ENCODE measurements at places on chromosomes 2 and 18.

DNA sequence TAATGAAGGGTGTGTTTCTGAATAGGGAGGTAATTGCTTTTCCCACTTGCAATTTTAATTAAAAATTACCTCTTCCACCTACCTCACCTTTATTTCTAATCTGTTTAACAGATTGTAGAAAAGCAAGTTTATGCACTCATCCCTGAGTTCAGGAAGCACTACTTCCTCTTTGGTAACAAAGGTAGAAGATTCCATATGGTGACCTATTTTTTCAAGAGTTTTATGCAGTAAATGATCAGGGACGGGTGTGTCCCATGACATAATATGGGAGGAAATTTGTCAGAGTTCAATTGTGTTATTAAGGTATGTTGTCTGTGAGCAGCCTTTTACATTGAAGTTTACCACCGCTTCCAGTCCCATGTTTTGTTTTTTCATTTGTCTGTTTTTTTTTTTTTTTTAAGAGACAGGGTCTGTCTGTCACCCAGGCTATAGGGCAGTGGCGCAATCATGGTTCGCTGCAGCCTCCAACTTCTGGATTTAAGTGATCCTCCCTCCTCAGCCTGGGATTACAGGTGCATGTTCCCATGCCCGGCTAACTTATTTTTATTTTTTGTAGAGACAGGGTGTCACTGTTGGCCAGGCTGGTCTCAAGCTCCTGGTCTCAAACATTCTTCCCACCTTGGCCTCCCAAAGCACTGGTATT is 68.2 kb downstream of the ASAP2 start:
- DNase-seq, result no peak

DNA sequence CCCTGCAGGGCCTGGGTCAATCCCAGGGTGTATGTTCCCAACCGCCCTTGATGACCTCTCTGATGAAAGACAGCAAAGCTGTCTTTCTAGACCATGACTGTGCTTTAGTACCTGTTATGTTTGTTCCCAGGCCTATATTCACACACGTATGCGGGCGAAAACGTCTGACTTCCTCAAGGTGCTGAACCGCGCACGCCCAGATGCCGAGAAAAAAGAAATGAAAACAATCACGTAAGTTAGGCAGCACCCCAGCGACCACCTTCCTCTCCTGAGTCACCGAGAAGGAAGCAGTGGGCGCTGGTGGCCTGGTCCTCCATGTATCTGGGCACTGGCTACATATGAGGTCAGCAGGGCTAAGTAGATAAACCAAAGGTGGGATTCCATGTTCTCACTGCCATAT is 11.1 kb upstream of the GPBAR1 start:
- DNase-seq, result no peak

GRCh38 chr2:3386448-3386958 is 7.0 kb downstream of the TRAPPC12 start:
- DNase-seq, result no peak

DNA sequence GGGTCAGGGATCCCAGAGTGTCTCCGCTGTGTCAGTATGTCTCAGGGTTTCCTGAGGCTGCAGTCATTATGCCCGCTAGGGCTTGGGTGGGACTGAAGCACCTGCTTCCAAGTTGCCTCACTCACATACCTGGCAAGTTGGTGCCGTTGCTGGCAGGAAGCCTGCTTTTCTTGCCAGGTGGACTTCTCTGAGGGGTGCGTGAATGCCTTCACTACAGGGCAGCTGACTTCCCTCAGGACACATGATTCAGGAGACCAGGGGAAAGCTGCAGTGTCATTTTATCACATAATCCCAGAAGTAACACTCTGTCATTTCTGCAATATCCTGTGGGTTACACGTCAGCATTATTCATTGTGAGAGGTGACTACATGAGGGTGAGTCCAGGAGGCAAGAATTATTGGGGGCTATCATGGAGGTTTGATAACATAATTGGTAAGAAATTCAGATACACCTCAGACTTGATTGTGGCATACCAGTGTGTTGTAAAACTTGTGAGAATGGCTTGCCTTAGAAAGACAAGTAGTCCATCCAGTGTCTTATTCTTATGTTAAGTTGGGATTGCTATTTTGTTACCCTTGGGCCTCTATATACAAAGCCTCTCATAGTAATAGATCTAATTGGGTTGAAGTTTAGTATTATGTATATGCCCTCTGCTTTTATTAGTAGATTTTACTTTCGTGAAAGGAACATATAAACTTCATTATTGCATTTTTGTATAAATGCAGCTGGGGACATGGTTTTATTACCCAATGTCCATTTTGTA is 44.1 kb downstream of the NEDD4L start:
- DNase-seq, result no peak

- DNase-seq, result no peak
These were observed 647.5 kb upstream of the SETBP1 start for GRCh38 chr18:44033144-44033701.

GRCh38 chr2:236915726-236916125 is 170.0 kb upstream of the COPS8 start:
- no peak for DNase-seq

DNA sequence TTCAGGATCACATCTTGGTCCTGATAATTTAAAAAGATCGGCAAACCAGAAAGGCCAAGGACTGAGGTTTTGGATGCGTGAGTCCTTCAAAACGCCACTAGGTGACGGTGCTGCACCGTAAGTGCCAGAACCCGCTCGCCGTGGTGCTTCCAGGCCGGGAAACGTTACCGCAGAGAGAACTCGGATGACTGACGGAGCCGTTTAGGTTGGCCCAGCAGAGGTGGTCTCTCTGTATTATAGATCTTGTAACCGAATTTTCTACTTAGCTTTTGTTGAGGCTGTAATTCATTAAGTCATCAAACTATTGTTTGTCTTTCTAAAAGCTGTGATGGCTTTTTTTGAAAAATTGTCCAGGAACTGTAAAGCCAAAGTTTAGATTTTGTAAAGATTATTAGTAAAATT is 39.8 kb upstream of the ADCYAP1 start:
- DNase-seq, result no peak

GRCh38 chr2:238092486-238093035 is 7.6 kb upstream of the ESPNL start:
- DNase-seq, result no peak

DNA sequence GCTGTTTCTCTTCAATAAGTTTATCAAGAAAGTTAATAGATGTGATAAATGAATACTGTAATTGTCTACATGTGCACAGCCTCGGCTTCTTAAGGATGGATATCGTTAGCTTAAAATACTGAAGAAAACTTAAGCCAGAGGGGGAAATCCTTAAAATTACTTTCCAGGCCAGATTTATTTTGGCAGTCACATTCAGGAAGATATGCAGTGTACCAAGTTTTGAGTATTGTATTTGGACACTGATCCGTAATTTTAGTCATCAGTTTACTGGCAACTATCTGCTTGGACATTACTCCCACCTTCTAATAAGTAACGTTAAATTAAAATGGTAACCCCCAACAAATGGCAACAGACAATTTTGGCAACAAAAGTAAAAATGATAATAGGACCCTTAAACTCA is 770.0 kb upstream of the ZEB2 start:
- DNase-seq, result no peak

DNA sequence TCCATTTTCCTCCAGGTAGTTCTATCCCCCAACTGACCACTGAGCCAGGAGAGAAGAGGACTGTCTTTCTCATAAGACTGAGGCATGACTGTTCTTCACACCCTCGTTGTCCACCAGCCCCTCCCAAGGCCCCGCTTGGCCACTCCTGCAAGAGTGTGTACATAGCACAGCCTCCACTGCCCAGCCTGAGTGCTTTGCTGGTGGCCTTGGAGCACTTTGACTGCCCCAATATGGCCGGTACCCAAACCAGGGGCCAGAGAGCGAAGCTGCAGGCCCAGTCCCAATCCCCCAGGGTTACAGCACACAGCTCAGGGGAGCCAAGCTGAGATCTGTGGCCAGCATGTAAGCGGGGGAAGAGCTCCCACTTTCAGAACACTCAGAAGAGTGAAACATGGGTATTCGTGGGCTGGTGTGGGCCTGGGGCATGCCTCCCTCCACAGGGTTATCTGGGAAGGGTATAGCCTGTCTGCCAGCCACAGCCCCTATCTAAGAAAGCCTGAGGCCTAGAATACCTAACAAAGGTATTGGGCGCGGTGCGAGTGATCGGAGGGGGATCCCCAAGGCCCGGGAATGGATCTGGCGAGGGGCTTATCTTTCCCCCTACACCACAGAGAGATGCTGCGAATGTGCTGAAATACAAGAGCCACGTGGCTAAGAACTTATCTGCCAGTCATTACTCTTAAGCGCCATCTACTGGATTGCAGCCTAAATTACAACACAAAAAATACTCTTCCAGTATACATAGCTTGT is 163.8 kb downstream of the WDPCP start:
- no peak for DNase-seq

DNA sequence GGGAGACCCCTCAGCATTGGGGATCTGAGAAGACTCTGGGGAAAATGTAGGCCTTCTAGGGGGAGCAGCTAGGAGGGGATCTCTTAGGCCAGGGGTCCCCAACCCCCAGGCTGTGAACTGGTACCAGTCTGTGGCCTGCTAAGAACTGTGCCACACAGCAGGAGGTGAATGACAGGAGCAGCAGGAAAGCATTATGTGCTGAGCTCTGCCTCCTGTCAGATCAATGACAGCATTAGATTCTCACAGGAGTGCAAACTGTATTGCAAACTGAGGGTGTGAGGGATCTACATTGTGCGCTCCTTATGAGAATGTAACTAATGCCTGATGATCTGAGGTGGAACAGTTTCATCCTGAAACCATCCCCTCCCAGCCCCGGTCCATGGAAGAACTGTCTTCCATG is 127.3 kb downstream of the SCG2 start:
- DNase-seq, result no peak

GRCh38 chr2:232330068-232330999 is 48.2 kb upstream of the ALPP start:
- no peak for DNase-seq

DNA sequence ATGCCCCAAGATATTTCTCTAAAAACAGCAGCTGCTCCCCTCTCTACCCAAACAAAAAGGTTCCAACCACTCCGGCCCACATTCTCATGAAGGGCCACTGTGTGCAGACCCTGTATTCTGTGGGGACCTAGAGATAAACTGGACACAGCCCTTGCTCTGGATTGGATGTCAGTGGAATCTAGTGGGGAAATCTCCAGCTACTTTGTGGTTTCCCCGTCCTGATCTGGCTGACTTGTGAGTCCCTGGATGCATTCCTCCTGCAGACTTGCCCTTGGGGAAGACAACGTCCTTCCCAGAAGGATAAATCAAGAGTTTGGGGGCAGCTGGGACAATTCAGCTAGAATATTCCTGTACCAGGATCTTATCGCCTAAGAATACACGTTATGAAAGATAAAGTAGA is 151.1 kb downstream of the FSHR start:
- no peak for DNase-seq

DNA sequence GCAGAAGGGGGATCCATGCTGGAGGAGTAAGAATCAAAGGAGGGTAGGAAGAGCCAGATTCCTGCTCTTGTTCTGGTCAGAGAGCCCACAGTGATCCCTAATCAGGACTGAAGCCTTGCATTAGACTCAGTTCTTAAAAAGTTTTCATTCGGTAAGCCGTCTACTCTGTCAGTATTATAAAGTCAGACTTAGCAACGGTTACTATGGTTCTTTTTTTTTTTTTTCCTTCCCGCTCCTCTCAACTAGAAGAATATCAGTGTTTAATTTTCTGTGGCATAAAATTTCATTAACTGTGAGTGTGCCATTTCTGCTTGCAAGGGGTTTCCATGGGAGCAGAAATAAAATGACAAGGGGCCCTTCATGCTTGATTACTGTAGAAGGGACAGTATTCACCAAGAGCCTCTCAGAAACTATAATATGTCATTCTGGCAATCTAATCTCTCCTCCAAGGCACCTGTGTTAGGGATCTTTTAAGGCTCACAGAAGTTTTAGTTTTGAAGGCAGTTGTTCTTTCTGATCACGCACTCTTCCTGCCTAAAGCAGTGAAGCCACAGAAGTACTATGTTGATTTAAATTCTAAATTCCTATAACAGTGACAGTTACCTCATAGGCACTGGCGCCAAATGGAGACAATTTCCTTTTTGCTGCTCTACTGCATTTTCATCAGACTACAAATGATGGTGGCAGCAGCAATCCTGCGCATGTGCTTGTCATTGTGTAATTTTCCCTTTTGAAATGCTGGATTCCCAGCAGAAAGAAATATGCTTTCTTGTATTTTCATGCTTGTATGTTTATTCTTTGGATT is 57.0 kb downstream of the OSBPL6 start:
- DNase-seq, result no peak

DNA sequence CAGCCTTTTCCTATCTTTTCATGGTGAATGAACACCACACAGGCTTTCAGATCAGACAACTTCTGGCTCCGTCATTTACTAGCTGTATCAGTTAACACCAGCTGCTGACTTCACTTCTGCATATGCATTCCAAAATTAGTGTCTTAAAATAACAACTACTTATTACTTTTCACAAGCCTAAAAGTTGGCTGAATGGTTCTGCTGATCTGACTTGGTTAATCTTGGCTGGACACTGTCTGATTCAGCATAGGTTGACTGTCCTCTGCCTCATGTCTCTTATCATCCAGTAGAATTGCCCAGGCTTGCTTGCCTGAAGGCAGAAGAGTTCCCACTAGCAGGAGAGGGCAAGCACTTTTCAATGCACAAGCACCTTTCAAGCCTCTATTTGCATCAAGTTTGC is 72.7 kb downstream of the MARCHF4 start:
- DNase-seq, result no peak

DNA sequence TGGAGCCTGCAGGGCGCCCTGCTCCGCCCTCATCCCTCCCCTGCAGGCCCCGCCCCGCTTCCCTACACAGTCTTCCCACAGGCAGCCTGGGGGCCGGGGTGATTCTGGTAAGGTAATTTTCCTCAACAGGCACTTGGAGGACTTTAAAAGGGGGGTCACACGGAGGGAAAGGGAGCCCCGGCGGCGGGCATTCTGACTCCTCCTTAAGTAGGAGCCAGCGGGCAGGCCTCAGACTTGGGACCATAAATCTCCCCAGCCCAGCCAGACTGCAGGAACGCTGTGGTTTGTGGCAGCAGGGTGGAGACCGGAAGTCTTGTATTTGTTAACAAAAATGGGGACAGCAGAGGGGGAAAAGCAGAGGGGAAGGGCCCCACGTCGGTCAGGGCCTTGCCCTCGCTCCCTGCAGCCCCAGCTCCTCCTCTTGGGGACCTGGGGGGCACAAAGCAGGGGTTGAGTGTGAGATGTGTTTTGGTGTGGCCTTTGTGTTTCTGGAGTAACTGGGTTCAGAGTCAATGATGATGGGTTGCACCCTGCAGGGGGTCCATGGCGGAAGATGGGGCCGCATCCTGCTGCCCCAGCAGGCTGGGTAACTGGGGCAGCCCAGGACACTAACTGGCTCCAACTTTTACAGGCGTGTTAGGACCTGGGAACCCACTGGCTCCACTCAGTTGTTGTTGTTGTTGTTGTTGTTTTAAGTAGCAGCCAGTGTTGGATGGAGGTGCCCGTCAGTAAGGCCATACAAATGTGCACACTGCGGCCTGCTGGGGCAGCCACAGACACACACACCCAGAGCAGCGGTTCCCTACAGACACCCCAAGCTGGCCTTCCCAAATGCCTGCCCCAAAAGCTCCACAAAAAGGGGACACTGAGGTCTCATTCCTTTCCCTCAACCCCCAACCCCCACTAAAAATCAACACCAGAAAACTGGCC is 27.7 kb downstream of the SMAD7 start:
- no peak for DNase-seq

- no peak for DNase-seq
These were observed 168.2 kb downstream of the TWIST2 start for GRCh38 chr2:239015901-239016675.

GRCh38 chr2:176128172-176128981 is 1.1 kb upstream of the HOXD8 start:
- no peak for DNase-seq

- no peak for DNase-seq
These were observed 114.5 kb downstream of the PIGN start for GRCh38 chr18:62072370-62072769.

Measured in cortex of kidney (tissue), 1 donor.